Activated T-helper 1 cell treated with anti-CD3 and anti-CD28 coated beads, Interleukin-12 subunit alpha, Interleukin-12 subunit beta, Interleukin-2, Interleukin-4 antibody, amounts not matched to agents 30 ng/mL and 10 ng/mL and 1 ng/mL, durations not matched to agents 14 hours and 24 hours and 36 hours (primary cell): ENCODE measurements at places on chromosomes 13 and 19. TPM values are rescaled to one million over a fixed set of nuclear protein-coding genes. Genes with fewer than 3 reads are reported as not detected.

Gene LHB
- total RNA-seq: not detected in 2 replicates

Gene ACTN4
- 281 and 287 TPM in 2 replicates for total RNA-seq

Gene FBXO17
- 0.10 TPM in 1 of 2 replicates, not detected in the other for total RNA-seq

Gene KIR3DL2
- 0.65 and 1.1 TPM in 2 replicates for total RNA-seq

Gene NDUFA11
- total RNA-seq: 230 and 243 TPM in 2 replicates

Gene ZFP82
- total RNA-seq: 5.1 and 5.3 TPM in 2 replicates

Gene PLIN5
- not detected in 2 replicates for total RNA-seq

GRCh38 chr19:35955881-35956634 lies 19.9 kb downstream of the LRFN3 start:
- DNase-seq: no peak

DNA sequence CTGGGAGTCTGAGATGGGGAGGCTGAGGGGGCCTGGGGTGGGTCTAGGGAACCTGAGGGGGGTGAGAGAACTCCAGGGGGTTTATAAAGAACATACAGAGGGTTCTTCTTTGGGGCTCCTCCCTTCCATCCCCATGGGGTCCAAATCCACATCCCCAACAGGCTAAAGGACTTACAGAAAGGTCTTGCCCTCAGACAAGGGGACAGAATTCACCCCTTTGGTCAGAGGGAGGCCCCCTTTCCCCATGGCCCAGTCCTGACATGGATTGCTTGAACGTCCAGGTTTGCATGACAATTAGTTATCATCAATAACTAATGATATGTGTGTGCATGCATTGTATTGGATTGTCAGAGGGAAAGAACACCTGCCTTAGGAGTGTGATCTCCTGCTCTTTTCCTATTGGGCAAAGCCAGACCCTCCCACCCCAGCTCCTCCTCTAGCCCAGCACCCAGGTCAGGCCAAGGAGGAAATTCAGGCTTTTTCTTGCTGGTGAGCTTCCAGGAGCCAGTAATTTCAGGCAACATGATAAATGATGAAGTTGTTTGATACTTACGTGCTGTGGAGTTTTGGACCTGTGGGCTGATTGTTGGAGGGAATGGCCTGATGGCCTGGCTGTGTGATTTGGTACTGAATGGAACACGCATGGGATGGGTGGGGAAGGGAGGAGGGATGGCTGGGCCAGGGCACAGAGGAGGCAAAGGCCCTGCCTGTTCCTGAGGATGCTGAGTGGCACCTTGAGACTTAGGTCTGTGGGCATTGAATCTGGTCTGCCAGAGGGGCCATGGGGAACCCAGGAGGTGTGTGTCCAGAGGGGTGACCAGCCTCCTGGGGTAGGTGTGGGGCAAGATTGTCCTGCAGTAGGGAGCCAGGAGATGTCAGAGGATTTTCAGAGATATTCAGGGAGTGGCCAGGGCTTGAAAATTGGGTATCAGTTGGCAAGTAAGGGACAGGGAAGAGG lies 1.1 kb downstream of the KLHL26 start:
- DNase-seq: no peak

GRCh38 chr19:33686687-33687480 lies 65.1 kb downstream of the CHST8 start:
- no peak for DNase-seq

DNA sequence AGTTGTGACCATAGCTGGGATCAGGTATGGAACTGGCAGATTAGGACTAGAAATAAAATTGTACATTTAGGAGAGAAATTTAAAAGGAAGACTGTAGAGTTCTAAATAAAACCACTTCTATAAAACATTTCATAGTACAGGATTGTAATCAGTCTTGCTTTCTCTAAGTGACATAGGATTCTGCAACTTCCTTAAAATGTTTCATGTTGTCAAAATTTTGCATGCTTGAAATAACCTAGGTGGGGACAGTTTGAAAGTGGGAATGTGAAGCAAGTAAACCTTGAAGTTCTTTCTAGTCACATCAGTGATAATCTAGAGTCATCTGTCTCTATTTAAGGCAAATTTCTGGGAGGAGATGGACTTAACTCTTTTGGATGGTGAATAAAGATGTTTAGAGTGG lies 6.7 kb downstream of the TM9SF2 start:
- DNase-seq: no peak

DNA sequence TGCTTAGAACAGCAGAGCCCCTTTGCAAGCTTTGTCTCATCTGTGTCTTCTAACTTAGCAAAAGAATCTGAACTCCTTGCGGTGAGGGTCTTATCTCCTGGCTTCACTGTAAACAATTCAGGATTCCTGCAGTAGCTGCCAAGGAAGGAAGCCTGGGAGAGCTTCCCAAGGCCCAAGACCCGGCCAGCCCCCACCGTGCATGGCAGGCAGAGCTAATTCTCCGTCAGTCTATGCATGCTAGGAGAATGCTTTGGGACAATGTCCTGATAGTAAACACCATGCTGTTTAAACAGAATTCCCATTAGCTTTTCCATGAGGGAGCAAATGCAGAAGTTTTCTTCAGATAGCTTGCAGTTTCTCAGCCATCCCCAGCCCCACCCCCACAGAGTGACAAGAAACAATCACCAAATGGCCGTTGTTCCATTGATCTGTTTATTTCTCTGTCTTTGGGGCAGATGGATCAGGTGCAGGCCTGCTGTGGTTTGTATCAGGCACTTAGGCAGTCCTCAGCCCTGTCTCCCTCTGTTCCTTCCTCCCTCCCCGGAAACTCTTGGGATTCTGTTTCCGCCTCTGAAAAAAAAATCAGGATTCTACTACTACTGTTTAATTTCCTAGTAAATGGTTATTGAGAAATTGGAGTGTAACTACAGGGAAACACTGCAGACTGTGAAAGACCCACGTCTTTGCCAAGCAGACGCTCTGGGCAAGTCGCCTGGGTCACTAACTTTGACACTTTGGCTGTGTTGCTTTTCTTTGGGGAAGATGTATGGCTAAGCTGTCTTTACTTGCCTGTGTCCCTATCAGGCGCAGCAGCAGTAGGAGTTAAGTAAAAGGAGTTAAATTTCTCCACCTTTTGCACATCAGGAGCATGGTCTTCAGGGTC lies 40.7 kb upstream of the SPATA13 start:
- no peak for DNase-seq

- no peak for DNase-seq
Measured at GRCh38 chr13:76289558-76289957, 596.6 kb downstream of the KCTD12 start.

DNA sequence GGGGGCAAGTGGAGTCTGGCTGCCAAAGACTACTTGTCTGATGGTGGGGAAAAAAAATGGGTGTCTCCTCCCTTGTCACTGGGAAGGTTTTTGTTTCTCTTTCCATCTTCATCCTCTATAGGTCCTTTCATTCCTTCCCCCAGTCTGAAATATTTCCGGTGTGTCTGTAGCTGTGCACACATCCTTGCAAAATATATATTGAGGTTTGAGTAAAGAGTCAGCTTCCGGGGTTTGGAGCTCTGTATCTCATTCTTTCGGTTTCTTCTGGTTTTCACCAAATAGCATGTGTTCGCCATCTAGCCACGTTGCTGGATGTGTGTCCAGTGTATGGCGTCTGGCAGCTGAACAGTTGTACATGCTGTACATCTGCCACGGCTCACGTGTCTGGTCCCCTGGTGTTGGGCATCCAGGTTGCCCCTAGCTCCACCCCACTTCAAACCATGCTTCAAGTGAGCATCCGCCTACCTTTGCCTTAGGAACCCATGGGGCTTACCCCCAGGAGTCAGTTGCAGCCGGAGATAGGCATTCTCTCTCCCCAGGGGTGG lies 142.2 kb downstream of the SIPA1L3 start:
- DNase-seq: peak; percentile 61

GRCh38 chr13:81929988-81930387 lies 1589.1 kb upstream of the SPRY2 start:
- no peak for DNase-seq

- no peak for DNase-seq
Measured at GRCh38 chr13:83219832-83220231, 662.4 kb downstream of the SLITRK1 start.

- no peak for DNase-seq
Measured at GRCh38 chr13:90293793-90294361, 1053.6 kb upstream of the MIR17HG start.

DNA sequence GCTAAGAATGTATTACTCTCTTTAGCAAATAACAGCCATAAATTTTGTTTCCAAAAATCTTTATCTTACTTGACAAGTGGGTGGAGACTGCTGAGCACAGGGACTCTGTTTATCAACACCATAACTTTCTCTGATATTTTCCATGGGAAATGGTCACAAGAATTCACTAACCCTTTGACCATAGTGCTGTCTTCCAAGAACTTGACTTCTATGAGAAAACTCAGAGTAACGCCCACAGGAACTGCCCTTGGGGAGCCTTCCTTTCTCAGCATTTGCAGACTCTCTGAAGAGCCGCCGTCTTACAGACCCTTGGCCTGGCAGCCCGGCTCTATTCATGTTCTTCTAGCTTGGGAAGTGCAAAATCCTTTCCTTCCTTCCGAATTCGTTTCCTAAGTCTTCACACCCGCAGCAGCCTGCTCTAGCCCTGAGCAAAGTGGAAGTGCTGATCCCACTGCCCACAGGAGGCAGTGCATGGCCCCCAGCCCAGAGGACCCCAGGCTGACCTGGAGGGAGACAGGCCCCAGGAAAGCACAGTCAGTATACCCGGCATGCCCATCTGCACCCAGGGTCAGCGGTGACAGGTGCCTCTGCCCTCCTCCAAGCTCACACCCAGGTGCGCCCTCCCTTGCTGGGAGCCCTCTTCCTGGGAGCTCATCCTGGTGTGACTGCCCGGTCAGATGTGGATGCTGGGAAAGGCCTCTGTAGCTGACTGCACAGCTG lies 10.2 kb downstream of the GAS6 start:
- no peak for DNase-seq

DNA sequence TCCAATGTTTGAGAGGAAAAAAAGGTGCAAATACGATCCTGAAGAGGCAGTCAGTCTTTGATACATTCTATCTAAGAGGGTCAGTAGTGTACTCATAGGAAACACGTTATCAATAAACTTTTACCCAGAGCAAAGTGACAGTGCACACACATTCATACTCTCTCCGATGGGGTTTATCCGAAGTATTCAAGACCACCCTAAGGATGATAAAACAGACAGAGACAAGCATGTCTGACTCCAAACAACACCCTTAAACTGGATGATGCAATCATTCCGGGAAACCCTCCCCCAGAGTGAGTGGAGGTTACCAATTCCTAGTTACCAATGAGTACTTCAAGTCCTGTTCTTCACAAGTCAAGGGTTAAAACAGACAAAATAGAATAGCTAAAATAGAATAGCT lies 79.1 kb downstream of the DNAJC3 start:
- no peak for DNase-seq

DNA sequence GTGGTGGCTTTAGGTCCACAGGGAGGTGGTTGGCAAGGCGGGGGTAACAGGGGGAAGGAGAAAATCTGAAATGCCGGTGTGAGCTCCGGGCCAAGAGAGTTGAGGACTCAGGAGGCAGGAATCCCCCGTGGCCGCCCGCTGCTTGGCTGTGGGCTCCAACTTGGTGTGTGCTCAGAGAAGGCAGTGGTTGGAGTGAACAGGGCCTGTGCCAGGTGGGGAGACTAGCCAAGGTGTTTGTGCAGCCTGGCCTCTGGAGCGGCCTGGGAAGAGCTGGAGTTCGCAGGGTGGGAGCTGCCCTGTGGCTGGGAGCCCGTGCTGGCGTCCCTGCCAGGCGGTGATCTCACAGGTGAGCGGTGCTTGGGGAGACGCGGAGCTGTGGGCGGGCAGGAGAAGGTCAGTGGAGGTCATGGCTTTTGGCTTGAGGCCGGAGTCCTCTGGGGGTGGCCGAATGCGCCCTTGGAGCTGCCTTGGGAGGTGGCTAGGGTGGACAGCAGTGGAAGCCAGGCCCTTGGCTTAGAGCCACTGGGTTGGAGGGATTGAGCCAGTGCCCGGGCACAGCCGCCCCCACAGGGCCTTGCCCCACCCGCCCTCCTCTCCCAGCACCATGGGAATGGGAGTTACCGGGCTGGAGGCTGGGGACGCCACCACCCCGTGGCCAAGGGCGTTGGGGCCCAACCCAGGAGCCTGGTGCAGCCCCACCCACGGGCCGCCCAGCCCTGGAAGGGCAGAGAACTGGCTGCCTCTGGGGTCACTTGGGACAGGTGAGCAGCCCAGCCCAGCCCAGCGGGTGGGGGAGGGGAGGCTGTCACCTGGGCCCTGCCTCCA lies 7.1 kb upstream of the CIRBP start:
- no peak for DNase-seq

DNA sequence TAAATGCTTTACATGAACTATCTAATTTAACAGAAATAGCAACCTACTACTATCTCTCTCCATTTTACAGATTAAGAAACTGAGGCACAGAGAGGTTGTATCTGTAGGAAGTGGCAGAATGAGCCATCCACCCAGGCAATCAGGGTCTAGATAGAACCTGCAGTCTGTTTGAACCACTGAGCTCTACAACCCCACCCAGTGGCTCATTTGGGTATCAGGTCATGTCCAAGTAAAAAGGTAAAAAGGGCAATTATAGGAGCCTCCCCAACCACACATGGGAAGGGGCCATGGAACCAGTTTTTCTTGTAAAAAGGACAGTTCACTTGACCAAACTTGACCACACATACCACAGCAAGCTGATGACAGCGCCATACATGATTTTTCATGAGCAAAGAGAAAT lies 92.9 kb upstream of the SGCG start:
- no peak for DNase-seq

GRCh38 chr19:42166316-42166715 lies 34.1 kb upstream of the POU2F2 start:
- no peak for DNase-seq

DNA sequence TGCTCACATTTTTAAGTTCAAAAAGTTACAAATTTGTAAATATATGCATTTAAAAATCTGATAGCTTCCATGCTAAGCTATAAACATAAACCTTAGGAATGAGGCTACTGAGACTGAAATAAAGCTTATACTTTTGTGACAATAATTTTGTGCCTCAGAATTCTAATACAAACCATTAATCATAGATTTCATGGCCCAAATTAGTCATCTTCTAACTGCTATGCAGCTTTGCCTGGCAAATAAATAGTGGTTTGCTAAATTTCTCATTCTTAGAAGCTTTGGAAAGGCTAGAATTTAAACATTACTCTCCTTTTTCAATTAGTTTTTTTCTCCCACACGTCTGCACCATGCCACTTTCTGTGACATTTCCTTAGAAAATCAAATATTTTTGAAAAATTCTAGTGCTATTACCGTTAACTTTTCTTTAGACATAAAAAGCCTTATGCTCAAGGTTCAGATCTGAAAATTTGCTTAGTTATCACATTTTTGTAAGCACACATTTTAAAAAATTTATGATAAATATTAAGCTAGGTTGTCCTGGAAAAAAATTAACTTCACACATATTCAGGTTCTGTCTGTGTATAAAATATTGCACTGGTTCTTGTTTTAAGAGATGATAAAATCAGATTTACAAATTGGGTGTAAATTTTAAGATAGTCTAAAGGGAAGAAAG lies 46.9 kb downstream of the FNDC3A start:
- DNase-seq: no peak
